Liver (tissue), 10 donors: ENCODE measurements at places on chromosomes 16 and 17.
A peak's percentile ranks its signal among the peaks of the same experiment; 100 is the strongest.

DNA sequence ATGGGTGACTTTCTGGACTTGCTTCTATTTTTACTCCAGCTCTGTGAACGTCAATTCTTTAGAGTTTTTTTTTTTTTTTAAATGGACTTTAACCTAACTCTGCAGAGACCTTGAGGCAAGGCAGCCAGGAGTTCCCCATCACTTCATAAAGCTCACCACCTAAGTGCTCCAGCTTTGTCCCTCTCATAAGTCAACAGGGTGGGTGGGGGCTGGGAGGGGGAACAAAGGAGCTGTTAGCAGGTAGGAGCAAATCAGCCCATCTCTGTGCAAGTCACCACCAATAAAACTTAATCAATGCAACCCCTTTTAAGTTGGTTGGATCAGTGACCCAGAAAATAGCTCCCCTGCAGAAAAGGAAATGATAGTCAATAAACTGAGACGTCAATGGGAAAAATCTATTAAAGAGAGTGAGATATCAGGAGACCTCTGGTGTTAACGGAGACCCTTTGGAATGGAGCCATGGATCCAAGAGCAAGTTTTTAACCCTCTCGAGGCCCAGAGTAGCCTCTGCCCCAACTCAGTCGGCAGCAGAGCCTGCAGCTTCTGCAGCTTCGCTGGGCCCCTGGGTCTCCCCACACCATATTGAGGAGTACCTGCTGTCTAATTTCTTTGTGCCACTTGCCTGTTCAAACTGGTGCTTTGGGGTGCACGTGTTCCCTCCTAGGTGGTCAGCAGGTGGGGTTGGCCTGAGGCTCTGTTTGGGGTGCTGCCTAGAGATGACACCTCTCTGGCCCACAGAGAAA is 27.6 kb upstream of the ETV4 start:
- DNase-seq, result no peak

DNA sequence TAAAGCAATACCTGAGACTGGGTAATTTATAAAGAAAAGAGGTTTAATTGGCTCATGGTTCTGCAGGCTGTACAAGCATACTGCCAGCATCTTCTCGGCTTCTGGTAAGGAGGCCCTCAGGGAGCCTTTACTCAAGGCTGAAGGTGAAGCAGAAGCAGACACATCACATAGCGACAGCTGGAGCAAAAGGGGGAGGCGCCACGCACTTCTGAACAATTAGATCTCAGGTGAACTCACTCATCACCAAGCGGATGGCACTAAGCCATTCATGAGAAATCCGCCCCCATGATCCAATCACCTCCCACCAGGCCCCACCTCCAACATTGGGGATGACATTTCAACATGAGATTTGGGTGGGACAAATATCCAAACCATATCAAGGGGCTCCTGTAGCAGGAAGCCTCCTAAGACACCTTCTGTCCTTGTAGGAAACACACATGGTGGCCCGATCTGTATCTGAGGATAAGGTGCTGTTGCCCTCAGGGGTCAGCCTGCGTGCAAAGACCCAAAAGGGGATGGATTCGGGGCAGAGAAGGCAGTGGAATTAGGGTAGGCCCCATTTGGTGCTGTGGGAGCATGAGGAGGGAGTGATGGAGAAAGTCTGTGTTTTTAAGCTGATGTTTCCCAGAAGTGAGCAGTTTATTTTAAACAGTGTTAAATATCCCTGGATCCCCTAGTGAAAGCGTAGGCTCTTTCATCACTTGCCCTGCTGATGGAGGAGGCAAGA is 23.0 kb downstream of the IL21R start:
- DNase-seq, result peak; percentile 19

DNA sequence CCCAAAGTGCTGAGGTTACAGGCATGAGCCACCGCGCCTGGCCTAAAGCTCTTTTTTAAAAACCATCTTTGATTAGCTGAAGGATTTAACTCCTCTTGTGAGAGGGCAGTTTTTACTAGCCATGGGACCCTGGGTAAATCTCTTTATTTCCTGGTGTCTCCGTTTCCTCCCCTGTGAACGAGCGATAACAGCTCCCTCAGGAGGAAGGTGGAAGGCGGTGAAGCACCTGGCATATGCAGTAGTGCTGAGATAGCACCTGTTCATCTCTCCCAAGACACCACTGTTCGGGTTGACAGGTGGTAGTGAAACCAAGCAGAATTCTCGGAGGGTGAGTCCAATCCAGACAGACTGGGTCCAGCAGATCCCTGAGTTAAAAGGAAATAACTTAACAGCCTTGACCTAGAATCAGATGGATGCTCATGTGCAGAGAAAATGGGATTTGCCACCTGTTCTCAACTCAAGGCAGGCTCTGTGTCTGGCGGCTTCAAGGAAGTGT is 86.2 kb downstream of the CRISPLD2 start:
- no peak for DNase-seq

DNA sequence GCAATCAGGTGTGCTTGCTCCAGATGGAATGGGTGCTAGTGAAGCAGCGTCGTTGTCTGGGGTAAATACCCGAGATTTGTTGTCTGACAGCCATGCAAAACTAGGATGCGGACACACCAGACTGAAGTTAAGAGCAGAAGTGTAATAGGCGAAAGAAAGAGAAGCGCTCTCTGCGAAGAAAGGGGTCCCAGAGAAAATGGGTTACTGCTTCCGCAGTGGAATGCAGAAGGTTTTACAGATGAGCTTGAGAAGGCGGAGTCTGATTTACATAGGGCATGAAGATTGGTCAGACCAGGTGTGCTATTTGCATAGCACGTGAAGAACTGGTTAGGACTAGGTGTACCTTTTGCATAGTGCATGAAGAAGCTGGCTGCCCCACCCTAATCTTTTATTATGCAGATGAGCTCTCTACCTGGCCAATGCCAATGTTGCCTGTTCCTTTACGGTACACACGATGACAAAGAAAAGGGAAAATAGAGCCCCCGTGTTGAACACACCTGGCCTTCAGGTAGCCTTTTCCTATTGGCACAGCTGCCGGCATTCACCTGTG is 32.0 kb upstream of the SNN start:
- no peak for DNase-seq

GRCh38 chr16:4519274-4520058 is 19.1 kb downstream of the CDIP1 start:
- DNase-seq, result no peak
